ENCODE measurements at places on chromosomes 12 and 14. TPM values are rescaled to one million over a fixed set of nuclear protein-coding genes. Genes with fewer than 3 reads are reported as not detected.

KRT5 gene
- total RNA-seq = not detected

DHH gene
- 0.41 TPM for total RNA-seq

DAO gene
- not detected for total RNA-seq

GPR132 gene
- 1.2 TPM for total RNA-seq

IFNG gene
- not detected for total RNA-seq

ESR2 gene
- 1.2 TPM for total RNA-seq
